ENCODE measurements at places on chromosomes 3 and 15.

DNA sequence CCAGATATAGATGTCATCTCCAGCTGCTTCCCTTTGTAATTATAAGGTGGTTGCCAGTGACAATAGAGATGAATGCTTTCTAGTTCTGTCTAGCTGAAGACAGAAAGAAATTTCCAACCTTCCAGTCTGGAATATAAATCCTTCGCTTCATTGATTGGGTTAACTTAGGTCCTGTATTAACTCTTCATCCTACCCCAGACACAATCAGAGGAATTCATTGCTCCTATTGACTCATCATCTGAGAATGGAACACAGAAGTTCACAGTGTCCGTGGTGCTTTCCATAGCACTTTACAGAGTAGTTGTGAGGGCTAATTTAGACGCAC lies 241.4 kb downstream of the NFKBIZ start:
- no peak for ATAC-seq

- ATAC-seq, result no peak
Measured at GRCh38 chr3:38994251-38994650, 57.5 kb downstream of the SCN11A start.

DNA sequence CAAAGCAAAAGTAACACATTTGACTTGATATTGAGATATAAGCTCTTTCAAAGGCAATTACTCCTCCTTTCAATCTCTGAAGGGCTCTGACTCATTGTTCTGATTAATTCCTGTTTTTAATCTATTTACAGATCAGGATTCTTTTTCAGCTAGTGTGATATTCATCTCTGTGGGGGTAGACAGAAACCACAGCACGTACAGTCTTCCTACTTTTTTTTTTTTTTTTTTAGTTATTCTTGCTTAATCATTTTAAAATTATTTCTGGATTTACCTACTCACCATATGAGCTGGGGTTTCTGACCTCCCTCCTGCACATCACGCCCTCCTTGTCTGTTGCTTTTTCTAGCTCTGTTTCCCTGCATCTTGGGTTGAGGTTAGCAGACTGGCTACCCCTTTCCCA lies 1.4 kb downstream of the CNTN3 start:
- no peak for ATAC-seq

- peak; percentile 89 for ATAC-seq
Measured at GRCh38 chr15:83446904-83447709, at the start of gene SH3GL3. SH3GL3 (plus strand) TSS chr15:83447341; CDS start chr15:83447534, 193 bp downstream.

GRCh38 chr15:63181648-63182047 lies 7.8 kb upstream of the RAB8B start:
- ATAC-seq, result no peak

GRCh38 chr3:15795651-15796308 lies 2.0 kb downstream of the ANKRD28 start:
- peak; percentile 26 for ATAC-seq

- ATAC-seq, result no peak
Measured at GRCh38 chr15:63195569-63196015, 6.2 kb downstream of the RAB8B start.

DNA sequence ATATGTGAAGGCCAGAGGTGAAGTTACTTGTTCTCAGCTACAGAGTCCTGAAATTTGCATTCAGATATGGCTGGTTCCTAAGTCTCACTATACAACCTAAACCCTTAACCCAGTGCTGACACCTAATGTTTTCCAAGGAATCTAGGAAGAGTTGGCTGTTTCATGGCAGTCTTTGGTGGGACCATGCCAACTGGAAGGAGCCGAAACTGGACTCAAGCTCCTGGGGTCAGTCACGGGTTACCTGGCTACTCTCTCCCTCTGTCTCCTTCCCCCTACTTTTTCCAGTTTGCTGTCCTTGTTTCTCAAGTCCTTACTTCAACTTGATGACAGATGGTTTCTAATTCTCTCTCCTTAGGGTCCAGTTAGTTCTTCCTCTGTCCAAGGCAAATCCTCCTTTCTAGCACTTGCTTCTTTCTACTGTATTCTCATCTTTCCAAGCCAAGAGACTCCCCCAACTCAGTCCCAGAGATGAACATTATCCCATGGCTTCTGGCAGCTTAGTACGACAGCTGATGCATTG lies 88.6 kb upstream of the COL6A5 start:
- no peak for ATAC-seq

- ATAC-seq, result no peak
Measured at GRCh38 chr3:117165601-117166051, 456.0 kb downstream of the TUSC7 start.

DNA sequence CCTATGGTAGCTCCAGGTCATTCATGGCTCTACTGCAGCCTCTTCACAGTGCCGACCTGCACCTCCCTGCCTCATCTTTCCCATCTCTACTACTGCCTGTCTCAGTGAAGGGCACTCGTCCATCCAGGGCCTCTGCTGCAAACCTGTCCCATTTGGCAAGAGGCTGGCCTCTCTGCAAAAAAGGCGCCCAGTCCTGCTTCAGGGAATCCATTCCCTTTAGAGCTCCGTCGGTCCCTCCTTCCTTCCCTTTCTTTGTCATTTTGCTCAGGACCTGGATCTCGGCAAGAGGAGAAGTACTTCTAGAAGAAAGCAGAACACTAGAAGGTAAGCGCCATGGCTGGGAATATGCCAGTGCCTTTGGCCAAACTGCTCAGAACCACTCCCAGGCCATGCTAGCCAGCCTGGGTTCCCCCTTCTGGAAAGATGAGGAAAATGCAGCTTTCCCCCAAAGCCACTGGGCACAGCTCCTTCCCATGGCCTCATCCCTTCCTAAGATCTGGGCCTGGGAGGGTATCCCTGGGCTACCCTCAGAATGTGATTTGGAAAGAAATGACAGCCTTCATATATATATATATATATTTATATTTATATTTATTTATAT lies 6.4 kb upstream of the ISL2 start:
- ATAC-seq, result no peak

GRCh38 chr3:196423044-196423781 lies 9.0 kb downstream of the UBXN7 start:
- peak; percentile 15 for ATAC-seq

DNA sequence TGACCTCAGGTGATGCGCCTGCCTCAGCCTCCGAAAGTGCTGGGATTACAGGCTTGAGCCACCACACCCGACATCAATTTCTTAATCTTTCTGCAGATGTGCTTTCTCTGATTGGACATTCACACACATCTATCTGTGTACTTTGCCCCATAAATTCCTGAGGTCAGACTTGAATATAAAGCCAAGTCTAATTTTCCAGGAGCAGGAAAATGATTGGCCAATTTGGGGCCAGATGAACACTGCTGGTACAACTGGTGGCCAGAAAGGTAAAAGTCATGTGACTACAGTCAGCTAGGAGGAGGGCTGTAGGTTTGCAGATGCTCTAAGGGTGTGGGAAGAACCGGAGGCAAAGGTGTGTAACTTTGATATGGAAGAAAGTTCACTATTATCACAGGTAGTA lies 3.2 kb upstream of the RAD51 start:
- ATAC-seq, result no peak

DNA sequence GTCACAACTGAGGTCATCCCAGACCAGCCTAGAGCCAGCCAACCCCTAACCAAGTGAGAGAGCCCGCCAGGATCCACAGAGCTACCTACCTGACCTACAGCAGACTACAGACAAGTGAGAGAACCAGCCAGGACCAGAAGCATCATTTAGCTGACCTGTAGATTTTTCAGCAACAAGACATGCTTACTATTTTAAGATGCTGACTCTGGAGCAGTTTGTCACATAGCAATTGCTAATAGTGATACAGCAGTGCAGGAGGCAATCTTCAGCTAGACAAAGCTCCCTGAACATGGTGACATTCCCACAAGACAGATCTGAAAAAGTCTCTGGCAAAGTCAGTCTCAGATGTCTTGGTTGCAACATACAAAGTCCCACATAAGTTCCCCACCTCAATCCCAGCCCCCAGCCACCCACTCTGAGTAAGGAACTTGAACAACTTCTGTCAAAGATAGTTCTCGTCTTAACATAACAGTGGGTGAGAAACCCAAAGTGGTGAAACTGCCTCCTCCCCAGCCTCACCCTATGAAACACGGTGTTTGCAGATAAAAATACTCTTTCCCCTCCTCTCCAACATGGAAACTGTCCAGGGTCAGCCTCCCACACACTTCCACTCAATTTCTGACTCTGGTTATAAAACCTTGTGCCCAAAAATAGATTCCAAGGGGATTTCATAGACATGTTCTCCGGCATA lies 120.3 kb upstream of the SLC6A11 start:
- ATAC-seq, result no peak

- no peak for ATAC-seq
Measured at GRCh38 chr15:99630607-99631131, 64.9 kb downstream of the MEF2A start.

- ATAC-seq, result no peak
Measured at GRCh38 chr3:175308097-175308496, 449.0 kb downstream of the NAALADL2 start.

DNA sequence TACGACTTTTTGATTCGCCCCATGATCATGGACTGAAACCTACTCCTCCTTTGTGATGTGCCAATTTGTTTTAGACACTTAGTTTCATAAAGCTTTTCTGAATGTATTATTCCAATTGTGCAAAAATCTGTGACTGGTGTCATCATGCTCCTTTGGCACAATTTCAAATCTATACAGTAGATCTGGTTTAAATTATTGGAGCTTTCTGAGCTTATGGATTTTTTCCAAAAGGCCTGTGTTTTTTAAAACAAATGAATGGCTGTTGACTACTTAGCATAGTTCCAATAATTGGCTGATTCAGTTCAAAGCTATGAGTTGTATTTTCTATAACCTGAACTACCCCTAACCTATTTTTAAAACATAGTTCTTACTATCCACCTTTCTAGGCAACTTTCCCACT lies 282.7 kb downstream of the CNTN3 start:
- ATAC-seq, result no peak

- ATAC-seq, result no peak
Measured at GRCh38 chr3:132435911-132436425, 18.7 kb downstream of the DNAJC13 start.

DNA sequence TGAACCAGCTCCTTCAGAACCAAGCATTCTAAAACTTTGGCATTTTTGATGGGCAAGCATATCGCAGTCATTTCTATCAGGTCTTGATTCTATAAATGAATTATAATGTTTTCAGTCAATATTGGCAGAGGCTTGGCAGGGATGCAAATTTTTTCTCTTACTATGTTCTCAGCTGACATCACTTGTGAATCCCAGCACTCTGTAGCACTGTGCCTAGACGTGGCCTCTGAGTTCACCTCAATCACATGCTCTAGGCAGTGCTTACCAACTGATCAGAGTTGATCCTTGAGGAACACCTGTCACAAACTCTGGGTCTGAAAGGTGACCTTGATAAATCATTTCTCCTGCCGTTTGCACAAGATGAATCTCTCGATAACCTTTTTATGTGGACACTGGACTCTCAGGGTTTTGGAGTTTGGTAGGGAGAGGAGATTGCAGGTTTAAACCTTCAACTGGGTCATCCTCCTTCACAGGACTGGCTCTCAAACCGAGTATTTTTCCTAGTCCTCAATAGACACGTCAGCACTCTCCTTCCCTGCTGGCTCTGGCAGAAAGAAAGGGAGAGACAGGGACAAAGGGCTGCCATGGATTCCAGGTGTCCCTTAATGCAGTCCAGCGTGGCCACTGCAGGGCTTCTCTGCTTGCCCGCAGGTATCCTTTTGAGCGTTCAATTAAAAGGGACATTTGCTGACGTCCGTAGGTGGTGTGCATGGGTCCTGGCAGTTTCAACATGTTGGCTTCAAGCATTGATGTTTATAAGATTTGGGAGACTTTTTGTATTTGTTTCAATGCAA lies 222.3 kb upstream of the CMC1 start:
- ATAC-seq, result peak; percentile 24

DNA sequence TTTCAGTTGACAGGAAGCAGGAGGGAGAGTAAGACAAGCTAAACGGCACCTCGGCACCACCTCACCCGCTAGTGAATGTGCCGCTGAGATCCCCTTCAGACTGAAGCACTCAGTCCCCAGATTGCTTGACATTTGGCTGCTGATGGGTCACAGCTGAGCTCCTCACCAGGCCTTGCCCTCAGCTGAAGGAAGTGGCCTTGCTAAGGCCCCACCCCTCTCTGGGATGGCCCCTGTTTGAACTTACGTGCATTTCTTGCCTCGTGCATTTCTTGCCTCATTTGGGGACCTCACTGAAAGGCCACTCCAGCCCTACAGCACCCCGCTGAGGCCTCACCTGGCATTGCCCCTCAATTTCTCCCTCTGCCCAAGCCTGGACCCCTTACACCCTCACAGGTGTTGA lies 39.8 kb downstream of the EOGT start:
- no peak for ATAC-seq

- ATAC-seq, result peak; percentile 32
Measured at GRCh38 chr3:185824051-185825005, 514 bp downstream of the IGF2BP2 start.

GRCh38 chr15:74108111-74108510 lies 22.3 kb upstream of the ISLR2 start:
- no peak for ATAC-seq

DNA sequence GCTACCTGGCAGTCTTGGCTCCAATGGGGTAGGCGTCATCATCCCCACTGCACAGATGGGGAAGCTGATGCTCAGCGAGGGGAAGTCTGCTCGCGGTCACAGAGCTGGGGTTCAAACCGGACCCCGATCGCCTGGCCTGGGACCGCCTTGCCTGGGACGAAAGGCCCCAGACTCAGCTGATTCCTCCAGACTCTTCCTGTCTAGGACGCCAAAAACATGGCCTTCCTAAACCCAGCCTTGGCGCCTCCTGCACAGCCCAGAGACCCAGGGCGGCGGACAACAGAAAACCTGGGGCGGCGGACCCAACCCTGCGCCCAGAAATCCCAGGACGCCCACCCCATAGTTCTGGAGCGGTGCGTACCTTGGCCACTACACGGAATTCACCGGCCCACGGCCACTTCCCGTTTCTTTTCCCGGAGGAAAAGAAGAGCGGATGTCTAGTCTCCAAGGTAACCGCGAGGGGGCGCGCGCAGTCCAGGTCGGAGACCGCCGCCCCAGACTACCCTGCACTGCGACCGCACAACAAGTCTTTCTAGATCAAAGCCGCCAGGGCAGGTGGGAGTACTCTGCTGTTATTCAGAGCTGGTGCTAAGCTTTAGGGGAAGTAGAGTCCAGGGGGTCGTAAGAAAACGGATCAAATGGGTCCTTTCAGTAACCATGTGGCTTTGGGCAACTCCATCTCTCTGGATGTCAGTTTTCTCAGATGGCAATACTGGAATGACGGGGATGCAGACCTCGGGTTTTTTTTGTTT lies 4.9 kb upstream of the IL17RD start:
- ATAC-seq, result peak; percentile 81

DNA sequence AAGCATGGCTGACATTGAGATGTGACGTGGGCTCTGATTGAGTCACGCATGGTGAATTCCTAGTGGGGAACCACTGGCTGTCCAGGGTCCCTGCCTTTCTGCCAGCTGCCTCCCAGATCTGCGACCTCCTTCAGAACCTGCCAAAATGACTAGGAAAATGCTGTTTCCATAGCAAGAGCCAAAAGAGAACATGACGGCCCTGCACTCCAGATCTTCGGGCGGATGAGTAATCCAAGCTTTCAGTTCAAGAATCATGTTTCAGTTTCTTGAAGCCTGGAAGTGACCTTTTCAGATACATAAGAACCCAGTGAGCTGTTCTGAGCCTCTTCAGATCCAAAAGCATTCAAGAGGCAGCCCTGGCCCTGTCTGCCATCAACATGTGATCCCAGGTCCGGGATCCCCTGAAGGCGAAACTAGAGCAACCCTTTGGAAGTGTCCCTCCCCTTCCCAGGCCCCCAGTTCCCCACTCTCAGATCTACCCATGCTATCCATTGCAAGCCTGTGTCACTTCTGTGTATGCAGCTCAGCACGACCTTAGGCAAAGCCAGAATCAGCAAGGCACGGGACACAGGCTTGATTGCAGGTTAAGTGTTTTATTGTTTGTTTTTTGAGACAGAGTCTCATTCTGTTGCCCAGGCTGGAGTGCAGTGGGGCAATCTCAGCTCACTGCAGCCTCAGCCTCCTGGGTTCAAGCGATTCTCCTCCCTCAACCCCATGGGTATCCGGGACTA lies 19.7 kb downstream of the ANKRD63 start:
- ATAC-seq, result peak; percentile 36

Measured in activated T-helper 17 cell treated with anti-CD3 and anti-CD28 coated beads, Interleukin-2, amount 50 U/mL, for 72 hours (primary cell).